Stimulated activated CD8-positive, alpha-beta memory T cell treated with anti-CD3 and anti-CD28 coated beads, Interleukin-2, amount 100 ng/mL, for 1 hour (primary cell): ENCODE measurements at places on chromosomes 4 and X.

DNA sequence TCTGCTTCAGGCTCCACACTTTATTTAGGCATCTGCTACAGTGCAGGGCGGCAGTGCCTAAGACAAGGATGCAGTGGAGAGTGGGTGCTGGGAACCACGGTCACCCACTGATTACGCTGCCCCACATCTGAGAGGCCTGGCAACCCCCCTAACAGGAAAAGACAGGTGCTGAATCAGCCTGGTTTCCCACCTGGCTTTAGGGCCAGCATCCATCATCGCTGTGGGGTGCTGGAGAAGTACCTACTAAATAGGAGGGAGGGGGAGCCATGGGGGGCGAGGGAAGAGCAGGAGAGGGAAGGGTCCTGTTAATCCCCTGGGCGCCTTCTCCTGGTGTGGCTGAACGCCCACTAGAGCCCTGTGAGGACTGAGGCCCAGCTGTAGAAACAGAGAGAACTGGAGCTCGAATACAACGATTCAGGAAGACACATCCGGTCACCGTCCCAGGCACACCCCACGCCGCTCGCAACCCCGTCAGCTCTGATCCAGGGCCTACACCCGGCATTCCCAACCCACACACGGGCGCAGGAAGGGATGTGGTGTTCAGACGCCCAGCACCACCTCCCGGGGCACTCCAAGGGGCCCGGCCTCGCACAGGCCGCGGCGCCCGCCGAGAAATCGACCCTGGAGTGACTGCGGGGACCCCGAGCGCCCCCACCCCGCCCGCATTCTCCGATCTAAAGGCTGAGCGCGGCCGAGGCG lies 554 bp downstream of the DCTD start:
- DNase-seq: no peak

GRCh38 chr4:176587920-176588319 lies 204.8 kb downstream of the VEGFC start:
- no peak for DNase-seq

GRCh38 chr4:81923140-81923539 lies 450.7 kb downstream of the HNRNPD start:
- no peak for DNase-seq

DNA sequence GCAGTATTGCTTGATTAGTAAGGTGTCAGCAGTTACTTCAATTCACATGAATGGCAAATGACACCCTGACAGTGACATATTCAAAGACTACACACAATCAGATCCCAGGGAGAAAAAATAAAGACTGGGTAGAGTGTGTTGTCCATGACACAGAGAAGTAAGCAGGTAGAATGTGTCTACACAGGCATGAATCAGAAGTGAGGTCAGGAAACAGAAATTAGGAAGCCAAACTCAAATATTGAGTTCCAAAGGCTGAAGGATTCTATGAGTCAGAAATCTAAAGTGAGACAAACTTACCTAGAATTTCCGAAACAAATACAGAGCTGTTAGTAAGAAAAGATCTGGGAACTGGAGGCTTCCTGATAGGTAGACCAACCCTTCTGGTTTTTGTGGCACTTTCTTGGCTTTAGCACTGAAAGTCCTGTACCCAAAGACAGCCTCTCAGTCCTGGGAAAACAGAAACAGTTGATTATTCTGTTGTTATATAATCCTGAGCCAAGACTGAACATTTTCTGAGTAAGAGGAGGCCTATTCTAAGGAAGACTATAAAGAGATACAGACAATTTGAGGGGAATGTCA lies 24.3 kb upstream of the GLRA2 start:
- no peak for DNase-seq

DNA sequence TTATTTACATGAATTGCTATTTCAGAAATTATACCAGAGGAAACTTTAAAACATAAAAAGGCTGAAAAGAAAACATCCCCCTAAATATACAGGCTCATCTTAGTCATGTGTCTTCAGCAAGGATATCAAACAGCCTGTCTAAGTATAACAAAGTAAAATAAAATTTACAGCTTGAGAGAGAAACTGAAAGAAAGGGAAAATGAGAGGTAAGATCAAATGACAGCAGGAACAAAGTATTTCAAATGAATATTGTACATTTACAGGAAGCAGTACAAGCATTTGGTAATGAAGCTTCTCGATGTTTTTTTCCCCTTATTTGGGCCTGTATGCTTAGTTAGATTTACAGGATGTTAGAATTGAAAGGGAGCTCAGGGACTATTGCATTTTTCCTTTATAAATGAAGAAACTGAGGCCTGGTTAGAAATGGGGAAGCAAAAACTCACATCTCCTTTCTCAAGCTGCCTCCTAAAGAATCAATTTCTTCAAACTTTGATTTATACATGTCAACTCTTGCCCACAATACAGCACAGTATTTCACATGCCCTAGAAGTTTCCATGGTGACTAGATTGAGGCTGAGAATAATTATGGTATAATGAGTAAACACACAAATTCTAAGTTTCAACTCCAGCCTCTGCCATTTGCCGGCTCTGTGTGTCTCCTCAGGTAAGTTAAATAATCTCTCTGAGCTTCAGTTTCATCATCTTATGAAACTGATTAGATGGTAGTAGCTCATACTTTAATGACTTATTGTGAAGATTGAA lies 29.3 kb downstream of the DAPP1 start:
- DNase-seq: no peak

DNA sequence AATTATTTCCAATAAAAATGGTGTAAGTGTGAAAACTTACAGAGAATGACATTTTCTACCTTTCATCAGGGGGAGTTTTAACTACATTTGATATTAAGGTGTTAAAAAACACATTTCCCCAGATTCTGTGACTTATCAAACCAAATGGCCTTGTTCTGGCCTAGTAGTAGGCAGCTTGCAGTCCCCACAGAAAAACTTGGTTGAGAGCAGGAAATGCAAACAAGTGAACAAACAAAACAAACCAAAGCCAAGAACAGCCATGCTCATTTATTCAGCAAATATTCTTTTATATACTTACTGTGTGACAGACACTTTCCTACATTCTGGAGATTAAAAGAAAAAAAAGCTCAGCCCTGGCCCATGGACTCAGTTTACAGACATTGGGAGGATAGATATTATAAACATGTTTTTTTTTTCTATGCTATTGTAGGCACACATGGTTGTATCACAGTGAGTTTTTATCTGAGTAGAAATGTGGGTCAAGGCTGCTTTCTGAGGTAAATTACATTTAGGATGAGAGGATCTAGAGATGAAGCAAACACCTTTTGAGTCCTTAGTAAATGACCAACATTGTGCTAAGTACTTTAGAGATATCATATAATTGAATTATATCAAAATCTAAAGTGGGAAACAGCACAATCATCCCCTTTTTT lies 449.2 kb upstream of the AADAT start:
- DNase-seq: no peak
